Uterus (tissue), 4 donors: ENCODE measurements at places on chromosomes 11 and 22.
A peak's percentile ranks its signal among the peaks of the same experiment; 100 is the strongest.

- no peak for DNase-seq
These were observed 6.9 kb downstream of the MCAT start for GRCh38 chr22:43136255-43136654.

DNA sequence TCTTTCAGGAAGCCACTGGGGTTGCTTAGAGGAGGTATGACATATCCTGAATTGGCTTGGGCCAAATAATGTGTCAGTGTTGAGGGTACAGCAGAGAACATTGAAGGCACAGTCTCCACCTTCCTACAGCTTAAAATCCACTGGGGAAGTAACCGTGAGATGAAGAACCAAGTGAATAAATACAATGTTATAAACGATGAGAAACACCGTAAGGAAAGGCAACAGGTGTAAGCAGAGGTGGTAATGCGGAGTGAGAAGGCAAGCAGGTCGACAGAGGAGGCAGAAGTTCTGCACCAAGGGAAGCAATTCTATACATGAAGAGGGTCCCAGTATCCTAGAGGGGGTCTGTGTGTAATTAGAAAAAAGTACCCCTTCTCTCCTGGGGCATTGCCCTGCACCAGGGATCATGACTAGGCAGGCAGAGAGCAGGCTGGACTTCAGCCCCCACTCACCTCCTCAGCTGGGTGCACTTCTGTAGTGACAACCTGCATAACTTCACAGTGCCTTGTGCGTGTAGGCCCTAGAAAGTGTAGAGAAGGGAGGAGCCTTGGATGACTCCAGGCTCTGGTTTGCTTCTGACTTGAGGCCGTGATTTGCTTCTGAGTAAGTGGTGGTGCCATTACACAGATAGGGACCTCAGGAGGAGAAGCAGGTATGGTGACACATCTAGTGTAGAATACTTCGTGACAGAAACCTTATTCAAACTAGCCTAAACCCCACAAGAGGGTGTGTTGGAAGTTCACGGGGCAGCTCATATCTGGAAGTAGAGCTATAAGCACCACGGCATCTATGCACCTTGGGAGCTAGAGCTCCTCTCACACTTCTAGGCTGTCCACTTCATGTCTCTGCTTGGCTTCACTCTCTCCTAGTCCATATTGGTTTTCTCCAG is 4.9 kb downstream of the MYOD1 start:
- DNase-seq, result no peak

- no peak for DNase-seq
These were observed 114.1 kb upstream of the CLPB start for GRCh38 chr11:72548463-72548862.

GRCh38 chr11:103735497-103736032 is 300.9 kb upstream of the DDI1 start:
- DNase-seq, result no peak

- DNase-seq, result peak; percentile 46
These were observed 13.0 kb downstream of the NCF4 start for GRCh38 chr22:36873614-36874308.

- DNase-seq, result no peak
These were observed 111.7 kb downstream of the LRRC32 start for GRCh38 chr11:76558891-76559290.

- DNase-seq, result no peak
These were observed 11.4 kb downstream of the UBE4A start for GRCh38 chr11:118370774-118371173.

DNA sequence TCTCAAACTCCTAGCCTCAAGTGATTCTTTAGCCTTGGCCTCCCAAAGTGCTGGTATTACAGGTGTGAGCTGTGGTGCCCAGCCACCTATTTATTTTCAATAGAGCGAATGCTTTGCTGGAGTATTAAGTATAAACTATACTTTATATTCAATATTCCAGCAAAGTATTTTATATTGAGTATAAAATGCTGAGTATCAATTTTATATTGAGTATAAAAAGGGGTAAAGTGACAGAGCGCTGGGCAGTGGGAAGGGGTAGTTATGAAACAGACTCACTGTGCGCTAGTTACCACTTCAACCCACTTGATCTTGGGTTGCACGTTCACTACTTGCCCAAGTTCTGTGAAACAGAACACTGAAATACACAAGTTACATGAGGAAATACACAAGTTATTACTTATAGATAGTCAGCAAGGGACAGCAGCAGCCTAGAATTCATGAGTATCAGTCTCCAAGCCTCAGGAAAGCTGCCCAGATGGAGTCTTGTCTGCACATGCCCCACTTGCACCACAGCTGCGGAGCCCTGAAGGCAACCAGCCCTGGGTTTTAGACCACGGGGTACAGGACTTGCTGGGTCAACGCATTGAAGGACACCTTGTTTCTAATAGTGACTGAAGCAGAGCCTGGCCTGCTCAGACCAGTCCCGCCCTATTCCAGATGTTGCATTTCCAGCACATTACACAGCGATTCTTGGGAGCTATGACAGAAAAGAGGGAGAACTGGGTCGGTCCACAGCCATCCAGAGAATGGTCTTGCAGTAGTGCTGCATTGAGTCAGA is 51.6 kb upstream of the SYT13 start:
- no peak for DNase-seq

DNA sequence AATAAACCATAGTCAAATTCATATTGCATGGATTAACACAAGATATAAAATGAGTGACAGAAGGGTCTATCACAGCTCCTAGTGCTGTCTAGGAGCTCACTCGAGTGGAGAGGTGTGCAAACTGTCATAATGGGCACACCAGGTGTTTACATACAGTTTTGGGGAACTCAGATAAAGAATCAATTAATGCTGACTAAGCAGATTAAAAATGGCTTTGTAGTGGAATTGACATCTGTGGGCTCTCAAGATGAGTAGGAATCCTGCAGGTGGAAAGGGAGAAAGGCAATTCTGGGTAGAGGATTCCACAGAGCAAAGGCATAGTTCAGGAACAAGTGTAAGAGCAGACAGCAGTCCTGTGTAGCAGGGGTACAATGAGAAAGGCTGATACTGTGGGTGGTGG is 496.2 kb upstream of the CCDC90B start:
- no peak for DNase-seq

- no peak for DNase-seq
These were observed 9.8 kb upstream of the EIF3F start for GRCh38 chr11:7977232-7977917.

DNA sequence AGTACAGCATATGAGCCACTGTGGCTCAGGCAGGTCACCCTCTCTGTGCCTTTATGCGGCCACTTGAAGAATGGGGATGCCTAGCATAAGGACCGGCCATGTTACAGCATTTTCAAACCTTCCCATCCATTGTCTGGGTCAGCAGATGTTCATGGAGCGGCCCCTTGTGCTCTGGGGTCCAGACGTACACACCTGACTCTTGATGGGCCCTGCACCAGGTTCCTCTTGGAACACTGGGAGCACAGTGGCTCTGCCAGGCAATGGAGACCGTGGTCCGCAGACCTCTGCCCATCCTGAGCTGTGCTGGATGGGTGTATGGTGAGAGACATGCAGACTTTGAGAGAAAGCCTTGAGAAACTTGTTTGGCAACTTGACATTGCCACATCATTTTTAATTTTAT is 9.8 kb downstream of the PRDM11 start:
- no peak for DNase-seq

- DNase-seq, result no peak
These were observed 197.5 kb downstream of the BCR start for GRCh38 chr22:23377767-23378166.

- no peak for DNase-seq
These were observed 23.0 kb upstream of the EXPH5 start for GRCh38 chr11:108616549-108616948.
